ENCODE measurements at places on chromosomes 2 and 18. TPM values are rescaled to one million over a fixed set of nuclear protein-coding genes. Genes with fewer than 3 reads are reported as not detected.

The NCKAP5 gene
- 7.7 TPM for polyA plus RNA-seq

DNA sequence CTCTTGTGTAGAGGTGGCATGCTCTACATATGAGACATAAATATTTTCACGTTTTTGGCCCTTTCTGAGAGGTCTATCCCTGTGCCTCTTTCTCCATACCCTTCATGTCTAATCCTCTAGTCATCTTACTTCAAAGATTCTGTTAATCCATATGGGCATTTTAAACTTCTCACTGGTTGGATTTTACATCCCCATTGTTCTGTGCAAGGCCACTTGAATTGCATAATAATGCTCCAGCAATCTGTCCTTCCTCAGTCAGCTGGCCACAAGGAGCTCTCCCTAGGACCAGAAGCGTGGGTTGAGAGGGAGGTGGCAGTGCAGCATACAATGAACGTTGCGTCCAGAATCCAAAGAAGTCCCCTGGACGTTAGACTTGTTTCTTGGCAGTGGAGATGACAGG lies 58.2 kb downstream of the TDRD15 start:
- DNase-seq = no peak

The TUBA3E gene
- not detected for polyA plus RNA-seq

- DNase-seq = no peak
Measured at GRCh38 chr2:176680916-176681516, 411.8 kb downstream of the MTX2 start.

DNA sequence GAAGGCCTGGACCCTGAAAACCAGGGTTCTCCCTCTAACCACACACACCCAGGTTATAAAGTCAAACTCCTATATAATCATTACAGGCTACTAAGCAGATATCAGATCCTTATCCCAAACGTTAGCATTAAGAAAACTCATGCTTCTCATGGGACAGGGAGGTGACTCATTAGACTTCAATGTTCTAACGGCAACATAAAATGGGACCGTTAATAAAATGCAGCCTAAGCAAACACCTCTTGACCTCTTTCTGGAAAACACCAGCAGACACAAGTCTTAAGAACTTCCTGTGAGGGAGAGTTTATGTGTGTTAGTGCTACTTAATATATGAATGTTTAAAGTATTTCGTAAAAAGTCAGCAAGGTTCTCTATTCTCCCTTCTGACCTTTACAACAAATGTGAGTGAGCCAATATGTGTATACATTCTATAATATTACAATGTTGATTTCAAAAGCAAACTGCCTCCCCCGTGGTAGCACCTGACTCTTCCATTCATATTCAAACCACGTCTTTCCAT lies 31.7 kb downstream of the LPIN2 start:
- no peak for DNase-seq

DNA sequence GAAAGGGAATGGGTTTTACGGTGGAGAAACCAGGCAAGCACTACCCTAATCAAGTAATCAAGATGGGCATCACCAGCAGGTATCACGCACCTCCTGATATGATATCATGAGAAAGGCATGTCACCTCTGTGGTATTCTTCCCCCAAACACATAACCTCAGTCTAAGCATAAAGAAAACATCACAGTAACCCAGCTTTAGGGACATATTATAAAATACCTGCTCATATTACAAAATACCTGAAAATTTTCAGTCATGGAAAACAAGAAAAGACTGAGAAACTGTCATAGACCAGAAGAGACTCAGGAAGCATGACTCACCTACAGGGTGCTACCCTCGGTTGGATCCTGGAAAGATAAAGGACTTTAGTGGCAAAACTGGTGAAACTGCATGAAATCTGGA lies 30.5 kb downstream of the GCKR start:
- no peak for DNase-seq

The GPBAR1 gene
- polyA plus RNA-seq = 2.0 TPM

The DES gene
- 7.0 TPM for polyA plus RNA-seq

DNA sequence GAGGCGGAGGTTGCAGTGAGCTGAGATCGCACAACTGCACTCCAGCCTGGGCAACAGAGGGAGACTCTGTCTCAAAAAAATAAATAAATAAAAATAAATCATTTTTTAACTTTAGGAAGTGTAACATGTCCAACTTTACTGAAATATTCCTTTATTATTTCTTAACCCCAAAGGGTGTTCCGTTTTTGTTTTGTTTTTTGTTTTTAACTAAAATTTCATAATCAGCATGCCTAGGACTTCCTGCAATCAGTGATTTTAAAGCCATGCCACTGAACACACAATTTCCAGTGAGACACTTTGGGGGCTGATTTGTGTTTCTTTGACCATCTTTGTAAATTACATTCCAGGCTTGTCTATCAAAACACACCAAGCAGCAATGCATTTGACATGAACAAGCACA lies 7.1 kb downstream of the CATIP start:
- no peak for DNase-seq

DNA sequence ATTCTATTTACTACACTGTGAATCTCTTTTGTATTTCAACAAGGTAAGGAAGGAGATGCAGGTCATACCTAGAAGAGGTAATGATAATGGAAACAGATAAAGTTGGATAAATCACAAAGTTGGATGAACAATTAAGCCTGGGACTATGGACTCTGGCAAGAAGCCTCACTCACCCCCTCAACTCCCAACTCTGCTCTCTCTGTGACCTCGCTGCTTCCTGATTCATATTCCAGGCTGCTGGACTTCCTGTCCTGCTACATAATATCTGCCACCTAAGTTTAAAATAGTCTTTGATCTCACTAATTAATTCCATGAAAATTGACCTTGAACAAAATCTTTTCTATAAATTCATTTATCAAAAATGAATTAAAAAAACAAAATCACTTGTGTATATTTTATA lies 215.3 kb downstream of the CALCRL start:
- no peak for DNase-seq

DNA sequence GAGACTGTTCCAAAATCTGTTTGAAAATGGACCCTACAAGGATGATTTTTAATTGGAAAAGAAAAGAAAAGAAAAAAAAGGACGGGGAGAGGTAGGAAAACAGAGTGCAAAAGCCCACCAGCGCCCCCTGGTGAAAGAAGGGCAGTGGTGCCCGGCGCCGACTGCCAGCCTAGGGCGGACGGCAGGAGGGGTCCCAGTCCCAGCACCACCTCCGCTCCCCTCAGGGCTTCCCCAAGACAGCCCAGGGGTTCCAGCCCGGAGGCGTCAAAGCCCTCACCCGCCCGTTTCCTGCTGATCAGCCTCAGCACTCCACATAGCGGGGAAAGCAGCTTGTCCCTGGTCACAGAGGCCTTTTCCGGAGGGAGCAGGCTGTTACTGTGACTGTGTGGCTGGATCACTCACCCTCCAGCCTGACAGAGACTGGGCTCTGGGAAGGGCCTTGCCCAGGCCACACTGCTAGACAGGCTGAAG lies 213.9 kb downstream of the TFCP2L1 start:
- no peak for DNase-seq

GRCh38 chr2:159445307-159445706 lies 158.8 kb upstream of the WDSUB1 start:
- DNase-seq = no peak

The SLC8A1 gene
- polyA plus RNA-seq = 67.0 TPM

DNA sequence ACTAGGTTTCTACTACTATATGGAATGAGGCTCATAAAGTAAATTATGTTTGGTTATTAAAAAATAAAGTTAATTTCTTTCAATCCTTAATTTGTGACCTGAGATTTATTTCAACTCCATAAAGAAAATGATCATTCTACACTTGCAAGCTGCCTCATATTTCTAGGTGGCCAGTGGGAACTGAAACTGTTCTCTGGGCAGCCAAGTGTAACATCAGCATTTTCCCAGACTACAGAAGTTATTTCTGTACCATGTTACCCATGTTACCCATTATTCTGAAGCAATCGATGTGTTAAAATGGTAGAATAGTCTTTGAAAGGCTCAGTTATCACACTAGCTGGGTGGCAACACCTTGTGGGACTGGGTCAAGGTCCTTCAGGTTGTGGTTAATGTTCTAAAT lies 139.3 kb upstream of the FBXO11 start:
- no peak for DNase-seq

The PROC gene
- 3.2 TPM for polyA plus RNA-seq

DNA sequence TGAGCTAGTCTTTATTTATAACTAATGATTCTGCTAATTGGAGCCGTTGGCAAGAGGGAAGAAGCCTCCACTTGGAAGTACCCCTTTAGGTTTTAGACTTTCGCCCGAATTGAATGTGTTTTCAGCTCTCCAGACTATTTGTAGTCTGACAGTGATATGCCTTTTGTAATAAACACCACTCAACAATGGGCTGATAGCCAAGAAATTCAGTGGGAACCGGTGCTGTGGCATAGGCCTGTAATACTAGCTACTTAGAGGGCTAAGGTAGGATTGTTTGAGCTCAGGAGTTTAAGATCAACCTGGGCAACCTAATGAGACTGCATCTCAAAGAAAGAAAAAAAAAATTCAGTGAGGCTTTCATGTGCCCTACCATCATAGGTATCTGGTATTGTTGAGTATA lies 13.6 kb upstream of the ZSCAN30 start:
- no peak for DNase-seq

- DNase-seq = no peak
Measured at GRCh38 chr2:102289129-102289528, 22.2 kb upstream of the IL1RL1 start.

The B3GNT2 gene
- 32.7 TPM for polyA plus RNA-seq

DNA sequence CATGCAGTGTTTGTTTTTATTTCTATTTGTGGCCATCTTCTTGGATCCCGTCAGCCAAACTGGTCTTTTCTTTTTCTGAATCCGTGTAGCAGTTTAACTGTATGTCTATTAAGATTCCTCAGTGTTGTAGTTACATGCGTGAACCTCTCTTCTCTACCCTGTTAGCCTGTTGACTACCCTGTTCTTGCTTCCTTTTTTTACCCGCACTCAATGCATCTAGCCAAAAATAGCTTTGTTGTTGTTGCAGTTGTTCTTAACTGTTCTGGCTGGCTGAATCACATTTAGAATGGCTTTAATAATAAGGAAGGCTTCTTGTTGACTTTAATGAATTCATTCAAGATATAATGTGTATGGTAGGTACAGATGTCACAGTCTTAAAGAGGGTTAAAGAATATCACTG lies 137.1 kb downstream of the LCLAT1 start:
- DNase-seq = no peak

DNA sequence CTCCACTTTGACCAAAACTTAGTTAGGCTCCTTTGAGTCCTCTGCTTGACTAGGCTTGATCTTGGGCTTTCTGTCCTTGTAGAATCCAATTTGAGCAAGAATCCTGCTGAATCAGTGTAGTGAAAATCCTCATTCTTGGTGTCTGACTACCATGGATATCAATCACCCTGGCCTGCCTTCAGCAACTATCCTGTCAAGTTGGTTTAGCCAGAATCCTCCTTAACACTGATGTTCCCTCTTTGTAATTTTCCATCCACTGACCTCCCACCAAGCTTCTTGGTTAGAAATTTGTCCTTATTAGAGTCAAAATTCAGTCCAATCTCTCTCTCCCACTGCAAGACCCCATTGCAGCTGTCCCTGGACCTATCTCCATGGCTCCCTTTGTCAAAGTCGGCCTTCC lies 494 bp upstream of the RBM45 start:
- DNase-seq = no peak
